Activated T-helper 1 cell treated with Interleukin-2 at 50 U/mL for 16 hours (primary cell): ENCODE measurements at places on chromosomes 3 and 15.

- DNase-seq: no peak
Observed at GRCh38 chr3:186510374-186511079, 33.7 kb downstream of the CRYGS start.

GRCh38 chr15:88949734-88950400 is 36.7 kb upstream of the MFGE8 start:
- DNase-seq: no peak

DNA sequence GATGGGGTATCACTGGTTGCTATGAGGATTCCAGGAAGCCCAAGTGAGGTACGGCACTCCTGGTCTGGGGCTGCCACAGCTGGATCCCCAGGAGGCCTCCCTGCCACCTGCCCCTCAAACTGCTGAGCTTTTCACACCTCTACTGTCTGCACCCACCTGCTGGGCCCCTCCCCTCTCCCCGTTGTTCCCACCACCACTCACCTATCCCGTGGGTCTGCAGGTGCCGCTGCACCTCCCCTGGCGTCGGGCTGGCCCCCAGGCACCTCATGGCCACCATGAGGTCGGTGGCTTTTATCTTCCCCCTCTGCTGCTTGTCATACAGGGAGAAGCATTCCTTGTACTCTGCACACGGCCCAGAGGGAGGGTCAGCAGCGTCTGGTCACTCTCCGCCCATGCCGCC is 5.8 kb downstream of the CALML4 start:
- no peak for DNase-seq

DNA sequence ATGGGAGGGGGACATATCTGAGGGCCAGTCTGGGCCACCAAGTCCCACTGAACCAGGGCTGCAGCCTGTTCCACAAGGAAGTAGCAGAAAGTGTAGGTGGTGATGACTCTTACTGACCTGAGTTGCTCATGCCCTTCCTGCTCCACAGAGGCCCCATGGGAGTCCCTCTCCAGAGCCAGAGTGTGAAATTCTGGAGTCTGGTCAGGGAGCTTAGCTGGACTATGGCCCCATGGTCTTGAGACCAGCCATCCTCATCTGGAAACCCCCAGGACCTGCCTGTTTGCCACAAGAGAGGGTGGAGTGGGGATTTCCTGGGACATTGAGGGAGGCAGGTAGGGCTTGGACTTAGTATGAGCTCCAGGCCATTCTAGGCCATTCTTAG is 3.0 kb downstream of the SPINT1 start:
- no peak for DNase-seq

DNA sequence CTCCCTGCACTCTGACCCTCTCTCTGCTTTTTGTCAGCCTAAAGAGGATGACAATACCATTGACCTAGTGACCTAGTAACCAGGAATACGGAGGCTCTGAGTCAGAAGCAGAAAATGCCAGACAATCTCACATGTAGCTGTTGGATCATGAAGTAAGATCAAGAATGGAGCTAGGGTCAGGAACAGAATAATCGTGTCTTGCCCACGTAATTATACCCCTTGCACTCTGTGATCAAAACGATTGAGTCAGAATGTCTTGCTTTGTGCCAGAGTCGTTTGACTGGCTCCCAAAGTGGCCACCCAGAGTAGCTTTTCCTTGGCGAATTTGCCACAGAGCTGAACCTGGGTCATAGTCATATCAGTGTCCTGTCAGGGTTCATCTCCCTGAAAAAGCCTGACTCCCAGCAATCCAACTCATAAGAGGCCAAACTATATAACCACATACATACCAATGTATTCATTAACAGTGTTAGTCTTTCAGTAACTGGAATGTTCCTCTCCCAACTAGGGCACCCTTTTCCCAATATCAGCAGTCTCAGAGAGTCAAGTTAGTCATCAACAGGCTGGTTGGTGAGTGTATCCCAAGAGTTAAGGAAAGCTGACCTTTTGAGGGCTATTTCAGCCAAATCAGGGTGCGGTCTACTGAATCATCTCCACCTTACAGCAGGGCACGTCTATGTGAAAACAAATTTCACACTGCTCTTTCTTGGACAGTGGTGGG is 5.0 kb upstream of the CDV3 start:
- no peak for DNase-seq

GRCh38 chr3:195010551-195011100 is 260.3 kb downstream of the XXYLT1 start:
- no peak for DNase-seq

DNA sequence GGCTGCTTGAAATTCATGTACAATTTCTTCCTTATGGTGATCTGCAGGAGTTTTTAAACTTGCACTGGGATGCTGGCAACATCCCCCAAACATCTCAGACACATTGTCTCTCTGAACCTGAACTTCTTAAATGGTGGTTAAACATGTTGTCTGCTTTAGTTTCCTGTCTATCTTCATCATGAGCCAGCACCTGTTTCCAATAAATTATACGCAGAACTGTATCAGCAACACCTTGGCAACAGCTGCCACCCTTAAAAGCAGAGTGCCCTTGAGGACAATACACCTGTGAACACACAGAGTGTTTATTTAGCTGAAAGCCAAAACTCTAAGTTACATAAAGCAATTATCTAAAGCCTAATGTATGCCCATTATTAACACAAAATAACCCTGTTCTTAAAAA is 242.9 kb downstream of the WNT5A start:
- no peak for DNase-seq

DNA sequence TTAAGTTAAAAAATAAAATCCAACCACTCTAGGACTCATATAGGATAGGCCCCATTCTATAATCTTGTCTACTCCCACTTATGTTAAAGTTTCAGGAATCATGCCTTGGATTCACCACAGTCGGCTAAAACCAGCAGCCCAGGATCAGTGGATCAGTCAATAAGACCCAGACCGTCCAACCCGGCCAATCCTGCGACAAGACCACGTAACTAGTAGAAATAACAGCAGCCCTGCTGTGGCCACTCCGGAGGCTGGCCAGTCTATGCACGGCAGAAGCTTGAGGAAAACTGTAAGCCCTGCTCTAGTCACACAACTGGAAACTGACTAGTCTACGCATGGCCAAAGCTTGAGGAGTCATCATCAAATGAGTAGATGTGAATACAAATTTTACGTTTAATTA is 12.8 kb upstream of the SLC9C1 start:
- DNase-seq: no peak

GRCh38 chr3:121483290-121483689 is 62.5 kb downstream of the POLQ start:
- DNase-seq: no peak

DNA sequence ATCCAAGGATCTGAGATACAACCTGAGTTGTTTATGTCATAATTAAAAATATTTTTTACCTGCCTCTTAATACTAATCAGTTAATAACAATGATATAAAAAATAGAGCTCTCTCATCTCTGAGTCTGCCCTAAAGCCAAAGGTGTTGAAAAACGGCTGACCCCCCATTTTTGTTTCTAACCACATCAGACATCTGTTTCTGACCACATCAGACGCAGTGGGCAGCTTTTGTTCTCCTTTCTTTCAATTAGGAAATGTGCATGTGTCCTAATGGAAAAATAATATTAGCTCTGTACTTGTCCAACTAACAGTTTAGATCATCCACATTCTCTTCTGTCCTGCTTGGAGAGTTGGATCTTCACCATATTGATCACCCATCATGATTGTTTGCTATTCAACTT is 144.6 kb downstream of the SHOX2 start:
- no peak for DNase-seq

- DNase-seq: no peak
Observed at GRCh38 chr3:80533553-80533952, 765.8 kb upstream of the ROBO1 start.

DNA sequence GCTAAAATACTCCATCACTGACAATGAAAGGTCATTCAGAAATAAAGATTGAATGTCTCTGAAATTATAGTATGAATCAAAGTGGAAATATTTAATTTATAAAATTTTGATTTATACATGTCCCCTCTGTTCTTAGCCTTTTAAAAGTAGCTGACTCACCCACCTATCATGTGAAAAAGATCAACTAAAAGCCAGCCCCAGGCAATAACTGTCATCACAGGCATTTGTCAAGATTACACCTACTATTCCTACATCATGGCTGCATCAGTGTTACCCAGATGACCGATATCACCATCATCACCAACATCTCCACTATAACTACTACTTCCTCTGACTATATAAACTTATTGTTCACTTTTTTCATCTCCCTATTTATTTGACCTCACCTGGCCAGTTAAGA is 14.3 kb upstream of the PIK3R4 start:
- DNase-seq: no peak

DNA sequence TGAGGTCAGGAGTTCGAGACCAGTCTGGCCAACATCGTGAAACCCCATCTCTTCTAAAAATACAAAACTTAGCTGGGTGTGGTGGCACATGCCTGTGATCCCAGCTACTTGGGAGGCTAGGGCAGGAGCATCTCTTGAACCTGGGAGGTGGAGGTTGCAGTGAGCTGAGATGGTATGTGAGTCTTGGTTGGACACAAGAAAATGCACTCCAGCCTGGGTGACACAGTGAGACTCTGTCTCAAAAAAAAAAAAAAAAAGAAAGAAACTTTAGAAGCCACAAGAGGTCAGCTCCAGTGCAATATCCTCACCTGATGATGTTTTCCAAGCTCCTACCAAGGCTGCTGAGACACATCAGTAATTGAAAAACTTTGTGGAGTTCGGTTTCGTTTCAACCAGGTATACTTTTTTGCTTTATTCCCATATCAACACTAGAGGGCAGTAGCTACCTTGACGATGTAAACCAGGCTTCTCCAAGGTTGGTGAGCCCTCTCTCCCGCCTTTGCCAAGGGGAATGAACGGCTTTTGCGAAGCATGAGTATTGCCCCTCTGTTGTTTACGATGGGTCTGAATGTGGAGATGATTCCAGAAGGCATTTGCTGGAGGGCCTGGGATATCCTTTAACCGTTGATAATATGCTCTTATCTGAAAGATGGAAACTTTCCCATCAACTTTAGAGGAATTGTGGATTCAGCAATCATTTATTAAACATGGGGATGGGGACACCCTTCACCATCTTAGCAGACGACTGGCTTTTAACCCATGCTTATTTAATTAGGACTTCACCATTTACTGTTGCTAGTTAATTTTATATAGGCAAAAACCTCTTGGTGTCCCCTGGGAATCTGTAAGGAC is 202.8 kb downstream of the SV2B start:
- no peak for DNase-seq

DNA sequence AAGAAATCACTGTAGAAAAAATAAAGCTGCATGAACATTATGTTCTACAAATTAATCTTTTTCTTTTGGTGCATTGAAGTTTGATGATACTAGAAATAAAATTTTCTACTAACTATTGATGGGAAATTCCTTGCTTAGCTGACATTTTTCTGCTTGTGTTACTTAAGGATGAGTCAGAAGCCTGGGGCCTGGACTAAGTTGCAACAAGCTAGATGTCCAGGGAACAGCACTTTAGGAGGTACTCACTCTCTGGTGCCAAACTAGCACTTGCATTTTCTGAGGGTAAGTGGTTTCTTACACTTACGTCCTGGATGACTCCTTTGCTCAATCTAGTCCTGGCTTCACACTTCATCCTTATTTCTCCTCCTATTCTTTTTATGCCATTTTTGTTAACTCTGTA is 945.1 kb downstream of the IGSF11 start:
- no peak for DNase-seq

DNA sequence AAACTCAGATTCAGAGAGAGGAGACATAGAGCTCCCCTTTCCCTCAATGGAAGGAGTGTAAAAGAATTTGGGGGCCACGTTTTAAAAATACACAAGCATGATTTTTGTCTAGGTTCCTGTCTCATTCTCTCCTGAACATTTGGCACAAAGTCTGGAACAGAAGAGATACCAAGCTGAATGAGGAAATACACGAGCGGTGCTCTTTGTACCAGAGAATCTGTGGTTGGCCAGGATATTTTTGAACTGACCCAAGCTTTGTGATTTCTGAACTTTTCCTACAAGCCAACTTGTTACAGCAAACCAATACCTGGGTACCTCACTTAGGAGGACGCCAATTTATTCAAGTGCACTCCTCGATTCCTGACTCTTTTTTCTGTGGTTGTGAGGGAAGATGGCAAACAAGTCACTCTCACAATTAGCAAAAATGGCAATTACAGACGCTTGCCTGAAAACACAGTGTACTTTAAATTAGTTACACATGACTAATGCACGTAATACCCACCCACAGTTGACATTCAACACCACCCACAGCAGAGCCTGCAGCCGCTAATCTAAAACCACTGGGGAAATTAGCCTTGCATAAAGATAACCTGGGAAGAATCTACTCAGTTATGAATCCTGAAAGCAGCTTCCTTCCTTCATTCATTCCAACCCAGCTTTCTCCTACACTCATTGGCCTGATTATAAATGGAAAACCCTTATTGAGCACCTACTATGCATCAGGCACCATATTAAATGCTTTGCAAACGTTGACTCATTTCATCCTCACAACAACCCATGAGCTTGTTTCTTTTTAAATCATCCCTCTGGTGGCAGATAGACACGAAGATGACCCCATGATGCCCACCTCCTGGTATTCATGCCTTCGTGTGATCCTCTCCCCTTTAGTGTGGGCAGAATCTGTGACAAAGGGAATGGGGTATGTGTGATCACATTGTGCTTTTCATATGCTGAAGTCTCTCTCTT is 293.5 kb downstream of the KBTBD8 start:
- no peak for DNase-seq

DNA sequence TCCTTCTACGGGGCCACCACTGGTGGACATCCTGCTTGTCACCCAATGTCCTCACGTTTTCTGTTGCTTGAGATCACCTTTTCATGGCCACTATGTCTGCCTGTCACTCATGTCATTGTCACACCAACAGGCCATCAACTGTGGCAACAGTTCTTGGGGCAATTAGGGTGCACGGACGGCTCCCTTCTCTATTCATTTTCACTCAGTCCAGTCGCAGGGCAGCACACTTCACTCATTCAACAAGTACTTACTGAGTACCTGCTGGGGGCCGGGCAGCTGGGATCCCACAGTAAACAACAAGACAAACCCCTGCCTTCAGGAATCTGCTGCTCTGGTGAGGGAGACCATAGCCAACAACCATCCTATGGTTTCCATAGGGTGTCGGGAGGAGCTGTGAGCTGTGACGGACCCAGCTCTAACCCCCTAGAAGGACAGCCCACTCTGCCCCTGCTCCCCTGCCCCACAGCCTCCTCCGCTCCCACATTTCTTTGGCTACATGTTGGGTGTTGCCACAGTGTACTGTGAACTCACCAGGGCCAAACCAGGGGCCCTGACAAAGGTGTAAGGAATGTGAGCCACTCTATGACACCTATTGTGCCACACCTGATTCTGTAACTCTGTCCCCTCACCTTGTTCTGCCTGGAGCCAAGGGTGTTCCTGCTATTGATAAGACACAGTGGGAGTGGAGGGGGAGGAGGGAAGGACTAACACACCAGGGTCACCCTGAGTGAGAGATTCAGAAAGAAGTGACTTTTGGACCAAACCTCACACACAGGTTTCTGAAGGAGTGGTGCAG is 1.9 kb downstream of the VILL start:
- no peak for DNase-seq
